ENCODE measurements at places on chromosomes 2 and 18.
A peak's percentile ranks its signal among the peaks of the same experiment; 100 is the strongest.

- no peak for DNase-seq
Observed at GRCh38 chr2:120488531-120488930, 142.6 kb downstream of the INHBB start.

DNA sequence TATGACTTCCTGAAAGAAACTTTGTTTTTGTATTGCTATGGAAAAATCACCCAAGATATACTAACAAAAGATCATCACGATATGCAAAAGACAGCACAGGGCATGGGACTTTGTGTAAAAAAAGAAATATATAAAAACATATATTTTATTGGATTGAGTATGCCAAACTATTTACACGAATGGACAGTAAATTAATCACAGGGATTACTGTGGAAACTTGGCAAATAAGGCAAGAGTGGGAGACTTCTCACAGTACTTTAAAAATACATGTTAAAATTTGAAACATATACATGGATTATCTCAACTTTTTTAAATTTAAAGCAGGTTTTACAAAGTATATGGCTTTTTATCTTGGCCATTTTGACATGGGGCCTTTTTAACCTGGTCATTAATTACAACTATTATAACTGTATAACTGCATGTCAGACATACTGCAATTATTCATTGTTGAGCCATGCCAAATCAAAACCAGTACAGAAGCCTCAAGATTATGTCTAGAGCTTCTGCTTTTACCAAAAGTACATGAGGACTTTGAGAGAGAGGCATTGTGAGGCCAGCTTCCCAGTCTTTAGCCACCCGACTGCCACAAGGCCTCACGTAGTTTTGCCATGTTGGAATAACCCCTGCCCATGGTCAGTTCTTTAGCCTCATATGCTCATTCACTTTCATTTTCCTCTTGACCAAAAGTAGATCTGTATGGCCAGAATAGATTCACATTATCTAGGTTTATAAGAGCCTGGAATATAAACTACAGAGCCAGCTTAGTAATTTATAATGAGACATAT, 419.8 kb downstream of the SETBP1 start:
- peak; percentile 53 for DNase-seq

GRCh38 chr2:185108588-185108987, 510.3 kb downstream of the ZNF804A start:
- DNase-seq, result no peak

- DNase-seq, result no peak
Observed at GRCh38 chr2:63763391-63763941, 78.2 kb upstream of the UGP2 start.

- peak; percentile 54 for DNase-seq
Observed at GRCh38 chr18:25230658-25231326, 121.2 kb downstream of the ZNF521 start.

DNA sequence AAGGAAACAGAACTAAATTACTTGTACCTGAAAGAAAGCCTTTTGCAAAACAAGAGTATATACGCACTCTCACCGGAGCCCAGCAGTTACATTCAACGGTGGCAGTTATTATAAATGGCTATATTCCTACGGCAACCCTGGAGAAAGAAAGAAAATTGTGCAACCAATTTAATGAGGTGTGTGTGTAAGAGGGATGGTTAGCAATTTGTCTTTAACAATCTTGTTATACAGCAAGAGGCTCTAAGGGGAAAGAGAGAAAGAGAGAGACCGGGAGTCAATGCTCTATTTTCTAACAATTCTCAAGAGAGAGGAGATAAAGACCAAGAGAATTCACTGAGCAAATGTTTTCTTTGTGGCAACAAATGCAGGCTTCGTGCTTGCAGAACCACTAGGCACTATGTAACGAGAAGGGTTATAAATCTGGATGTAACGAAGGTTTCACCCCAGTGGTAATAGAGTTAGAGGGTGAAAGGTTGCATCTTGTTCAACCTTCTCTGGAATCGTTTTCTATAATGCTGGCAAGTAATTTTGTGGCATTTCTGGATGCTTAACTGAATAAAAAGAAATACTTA, 359.1 kb upstream of the SPRED2 start:
- no peak for DNase-seq

DNA sequence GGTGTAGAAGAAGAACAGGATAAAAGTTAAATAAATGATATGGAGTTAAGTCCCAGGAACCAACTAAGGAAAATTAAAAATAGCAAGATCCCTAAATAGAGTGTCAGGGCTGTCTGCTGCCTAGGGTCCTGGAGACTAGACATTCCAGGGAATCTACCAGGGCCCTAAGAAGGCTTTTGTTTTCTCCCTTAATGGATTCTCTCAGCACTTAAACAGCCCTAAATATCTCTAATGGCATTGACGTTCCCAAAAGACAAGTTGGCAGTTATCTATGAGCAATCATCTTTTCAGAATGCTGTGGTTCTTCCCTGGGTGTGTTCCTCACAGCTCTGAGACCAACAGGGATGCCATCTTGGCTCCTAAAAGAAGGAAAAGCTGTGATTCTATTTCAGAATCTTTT, 616.3 kb downstream of the EPHA4 start:
- no peak for DNase-seq

- no peak for DNase-seq
Observed at GRCh38 chr18:46469186-46469915, 187.7 kb downstream of the LOXHD1 start.

DNA sequence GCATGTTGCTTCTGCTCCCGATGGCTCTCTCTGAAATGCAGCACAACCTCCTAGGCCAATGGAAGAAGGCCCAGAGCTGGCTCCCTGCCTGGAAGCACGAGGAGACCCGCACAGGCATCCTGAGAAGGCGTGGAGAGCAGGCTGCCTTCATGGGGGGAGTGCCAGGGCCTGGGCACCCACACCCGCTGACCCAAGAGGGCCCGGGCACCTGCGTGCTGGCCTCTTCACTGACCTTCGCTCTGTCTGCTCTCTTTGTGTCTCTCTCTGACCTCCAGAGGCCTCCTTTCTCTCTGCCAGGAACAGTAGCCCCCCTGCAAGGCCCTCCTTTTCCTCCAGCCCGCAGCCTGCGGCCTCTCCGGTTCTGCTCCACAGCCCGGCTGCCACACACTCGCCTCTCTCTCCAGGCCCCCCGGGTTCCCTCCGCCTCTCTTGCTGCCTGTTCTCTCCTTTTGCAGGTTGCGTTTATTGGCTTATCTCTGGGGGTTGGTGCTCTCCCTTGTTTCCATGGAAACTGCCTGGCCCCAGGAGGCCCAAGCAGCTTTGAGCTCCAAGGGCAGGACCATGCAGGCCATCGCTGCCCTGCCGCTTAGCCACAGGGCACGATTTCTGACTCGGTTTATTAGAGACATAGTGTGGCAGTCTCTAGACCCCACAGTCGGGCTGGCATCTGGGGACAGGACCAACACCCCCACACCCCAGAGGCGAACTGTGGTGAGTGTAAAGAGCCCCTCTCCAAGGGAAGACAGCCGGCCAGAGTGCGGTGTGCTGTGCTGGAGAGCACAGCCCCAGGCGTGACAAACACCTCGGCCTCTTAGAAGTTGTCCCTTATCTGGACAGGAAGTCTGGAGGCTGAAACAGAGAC, 1.7 kb downstream of the MZT2B start:
- no peak for DNase-seq

DNA sequence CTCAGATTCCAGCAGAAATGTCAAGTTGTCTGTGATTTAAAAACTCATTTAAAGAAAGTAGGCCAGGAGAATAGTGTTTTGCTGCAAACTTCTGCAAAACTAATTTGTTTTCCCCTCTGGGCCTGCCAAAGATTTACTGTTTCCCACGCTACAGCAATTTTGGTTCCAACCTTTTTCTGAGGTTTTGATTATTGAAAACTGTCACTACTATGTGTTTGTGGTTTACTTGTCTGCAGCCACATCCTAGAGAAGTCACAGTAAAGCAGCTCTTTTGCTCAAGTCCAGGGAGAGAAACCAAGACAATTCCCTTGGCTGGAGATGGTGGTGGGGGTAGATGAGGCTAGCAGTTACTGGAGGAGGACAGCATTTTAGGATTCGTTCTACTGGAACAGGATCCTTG, 12.8 kb downstream of the IL1R2 start:
- no peak for DNase-seq

DNA sequence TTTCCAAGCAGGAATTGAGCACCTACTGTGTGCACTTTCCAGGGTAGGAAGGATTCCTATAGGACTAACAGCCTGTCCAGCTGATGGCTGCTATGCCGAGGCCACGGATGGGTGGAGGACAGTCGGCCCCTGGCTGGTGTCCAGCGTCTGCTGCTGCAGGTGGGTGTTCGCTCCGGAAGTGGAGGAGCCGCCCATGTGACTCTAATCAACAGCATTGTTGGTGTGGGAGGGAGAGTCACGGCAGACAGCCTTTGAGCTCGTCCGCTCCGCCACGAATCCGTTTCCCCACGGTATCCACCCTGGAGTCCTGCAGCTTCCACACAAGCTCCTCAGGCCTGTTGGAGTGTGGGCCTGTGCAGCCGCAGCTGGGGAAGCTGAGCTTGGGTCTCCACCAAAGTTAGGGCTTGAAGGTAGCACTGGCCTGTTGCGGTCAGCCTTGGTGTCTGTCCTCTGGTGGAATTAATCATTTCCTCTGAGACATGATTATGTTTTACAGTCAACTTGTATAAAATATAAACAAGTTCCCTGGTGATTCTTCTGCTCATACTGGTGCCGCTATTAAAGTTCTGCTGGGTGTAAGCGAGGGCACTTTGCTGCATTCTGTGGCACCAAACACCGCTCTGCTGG, 185.9 kb upstream of the TPO start:
- no peak for DNase-seq

GRCh38 chr2:29787473-29788465, 133.6 kb downstream of the ALK start:
- no peak for DNase-seq

- peak; percentile 58 for DNase-seq
Observed at GRCh38 chr2:64298161-64298560, 153.9 kb upstream of the PELI1 start.

GRCh38 chr2:11778416-11778815, 32.0 kb downstream of the LPIN1 start:
- DNase-seq, result no peak

DNA sequence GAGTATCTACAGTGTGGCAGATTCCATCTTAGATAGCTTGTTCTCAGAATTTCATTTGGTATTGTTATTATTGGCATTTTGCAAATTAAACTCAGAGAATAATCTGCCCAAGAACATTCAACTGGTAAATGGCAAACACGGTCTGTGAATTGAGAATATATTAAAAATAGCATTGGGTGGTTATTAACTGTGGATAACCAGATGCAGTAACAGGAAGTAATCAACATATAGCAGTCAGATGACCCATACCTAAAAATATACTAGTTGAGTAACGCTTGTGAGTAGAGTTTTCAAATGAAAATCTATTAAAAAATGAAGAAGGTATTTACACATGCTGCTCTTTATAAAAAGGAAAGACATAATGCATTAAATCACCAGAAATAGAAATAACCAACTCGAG, 129.5 kb downstream of the ZNF804A start:
- no peak for DNase-seq

DNA sequence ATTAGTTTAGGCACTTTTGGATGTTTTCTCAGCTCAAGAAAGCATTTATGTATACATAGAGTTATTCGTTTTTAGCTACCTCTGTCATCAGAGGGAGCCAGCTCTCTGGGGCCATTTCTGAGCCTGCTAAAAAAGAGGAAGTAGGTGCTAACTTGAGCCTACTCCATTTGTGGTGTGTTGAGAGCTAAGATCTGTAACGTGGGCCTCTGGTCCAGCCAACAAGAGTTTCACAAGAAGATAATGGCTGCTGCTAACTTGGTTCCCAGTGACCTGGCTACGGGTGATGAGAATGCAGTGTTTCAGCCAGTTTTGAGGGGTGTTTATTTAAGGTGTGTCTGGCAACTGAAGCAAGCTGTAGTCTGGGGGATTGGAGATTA, 182.5 kb downstream of the PRKCE start:
- DNase-seq, result peak; percentile 63

GRCh38 chr2:160042054-160042453, 20.4 kb downstream of the PLA2R1 start:
- peak; percentile 28 for DNase-seq

- no peak for DNase-seq
Observed at GRCh38 chr2:220521551-220521950, 894.1 kb downstream of the SLC4A3 start.

- DNase-seq, result peak; percentile 96
Observed at GRCh38 chr2:189674374-189675112, at the start of gene ANKAR. Gene ANKAR (plus strand): TSS chr2:189674670. CDS start chr2:189676491, 1,821 bp downstream.

- no peak for DNase-seq
Observed at GRCh38 chr2:133215477-133215876, 352.8 kb downstream of the NCKAP5 start.

DNA sequence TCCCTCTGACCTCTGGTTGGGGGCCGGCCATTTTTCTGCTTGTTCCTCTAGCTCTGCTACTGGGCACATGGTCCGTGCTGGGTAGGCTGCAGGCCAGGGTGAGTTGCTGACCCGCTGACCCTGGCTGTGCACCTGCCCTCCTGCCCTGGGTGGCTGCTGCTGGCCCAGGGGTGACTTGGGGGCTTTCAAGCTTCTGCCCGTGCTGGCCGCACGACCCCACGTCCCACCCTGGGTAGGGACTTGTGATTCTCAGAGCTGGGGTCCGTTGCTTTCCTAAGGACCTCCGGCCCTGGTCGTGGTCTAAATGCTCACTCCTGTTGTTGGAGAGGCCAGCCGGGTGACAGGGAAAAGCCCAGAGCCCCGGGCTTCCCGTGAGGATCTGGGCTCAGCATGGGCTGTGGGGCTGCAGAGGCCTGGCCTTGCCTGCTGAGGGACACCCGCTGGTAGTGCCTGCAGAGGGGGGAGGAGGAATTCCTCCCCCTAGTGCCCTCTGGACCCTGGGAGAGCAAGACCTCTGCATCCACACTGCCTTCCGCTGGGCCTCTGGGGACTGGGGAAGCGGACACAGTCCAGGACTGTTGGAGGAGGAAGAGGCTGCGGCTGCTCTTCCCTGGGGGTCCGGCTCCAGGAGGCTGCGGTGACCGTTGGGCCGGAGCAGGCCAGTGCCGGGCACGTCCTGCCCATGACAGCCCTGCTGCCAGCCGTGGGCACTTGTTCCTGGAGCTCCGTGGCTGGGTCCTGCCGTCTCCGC, 6.3 kb upstream of the GAL3ST2 start:
- DNase-seq, result no peak

GRCh38 chr2:138298120-138298814, 203.3 kb upstream of the SPOPL start:
- DNase-seq, result no peak

- DNase-seq, result no peak
Observed at GRCh38 chr2:161703863-161704262, 79.6 kb downstream of the SLC4A10 start.

DNA sequence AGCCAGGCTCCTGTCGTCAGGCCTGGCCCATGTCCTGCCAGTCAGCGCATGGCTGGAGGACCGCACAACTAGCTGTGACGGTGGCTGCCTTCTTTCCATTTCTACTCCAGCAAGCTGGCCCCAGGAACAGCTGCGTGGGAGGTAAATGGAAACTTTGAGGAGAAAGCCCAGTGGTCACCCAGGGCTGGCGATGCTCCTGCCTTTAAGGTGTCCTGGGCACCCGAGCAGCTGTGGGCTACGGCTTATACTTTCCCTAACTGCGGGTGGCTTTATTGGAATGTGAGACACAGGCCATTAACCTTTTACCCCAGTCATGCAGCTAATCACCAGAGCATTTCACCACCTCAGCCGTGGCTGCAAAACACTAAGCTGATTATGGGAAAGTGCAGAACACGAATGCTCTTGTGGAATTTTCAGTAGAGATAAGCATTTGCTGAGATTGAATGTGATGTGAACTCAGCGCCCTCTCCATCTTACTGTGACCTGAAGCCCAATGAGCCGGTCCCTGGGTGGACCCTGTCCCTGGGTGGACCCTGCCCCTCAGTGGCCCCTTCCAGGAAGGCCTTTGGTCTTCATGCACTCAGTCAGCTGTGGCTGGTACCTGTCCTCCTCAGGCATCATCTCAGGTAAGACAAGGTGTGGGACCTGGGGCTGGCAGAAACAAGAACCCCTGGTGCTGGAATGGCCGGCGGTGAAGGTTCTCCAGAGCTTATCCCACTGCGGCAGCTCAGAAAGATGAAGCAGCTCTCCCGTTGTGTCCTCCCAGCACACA, 275.4 kb upstream of the HS6ST1 start:
- no peak for DNase-seq

Data from suppressor macrophage treated with lipopolysaccharide for 4 hours (primary cell).